ENCODE measurements at places on chromosomes 12 and 14.

GRCh38 chr12:107891967-107892366 lies 117.5 kb downstream of the ASCL4 start:
- DNase-seq: peak; percentile 2

DNA sequence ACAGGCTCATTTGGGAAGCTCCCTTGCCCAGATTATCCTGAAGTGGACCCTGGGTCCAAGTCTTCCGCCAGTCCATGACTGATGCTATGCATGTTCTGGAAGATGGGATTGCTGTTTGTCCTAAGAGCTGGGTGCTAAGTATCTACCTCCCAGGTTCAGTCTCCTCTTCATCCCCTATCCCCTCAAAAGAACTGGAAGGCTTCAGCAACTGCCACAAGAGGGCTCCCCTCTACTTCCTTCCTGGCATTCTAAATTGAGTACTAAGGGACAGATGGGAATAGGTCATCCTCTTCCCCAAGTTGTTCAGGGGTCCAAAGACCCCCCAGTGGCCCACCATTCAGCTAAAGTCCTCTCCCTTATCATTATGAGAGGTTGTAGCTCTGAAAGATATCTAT lies 9.0 kb upstream of the FKBP11 start:
- DNase-seq: no peak

GRCh38 chr12:65696227-65696626 lies 128.1 kb upstream of the HMGA2 start:
- no peak for DNase-seq

GRCh38 chr14:75715926-75716780 lies 55.1 kb downstream of the TTLL5 start:
- DNase-seq: no peak

- no peak for DNase-seq
Measured at GRCh38 chr12:46533723-46534122, 161.2 kb upstream of the SLC38A2 start.

- no peak for DNase-seq
Measured at GRCh38 chr12:132824053-132824452, 4.6 kb downstream of the GOLGA3 start.

DNA sequence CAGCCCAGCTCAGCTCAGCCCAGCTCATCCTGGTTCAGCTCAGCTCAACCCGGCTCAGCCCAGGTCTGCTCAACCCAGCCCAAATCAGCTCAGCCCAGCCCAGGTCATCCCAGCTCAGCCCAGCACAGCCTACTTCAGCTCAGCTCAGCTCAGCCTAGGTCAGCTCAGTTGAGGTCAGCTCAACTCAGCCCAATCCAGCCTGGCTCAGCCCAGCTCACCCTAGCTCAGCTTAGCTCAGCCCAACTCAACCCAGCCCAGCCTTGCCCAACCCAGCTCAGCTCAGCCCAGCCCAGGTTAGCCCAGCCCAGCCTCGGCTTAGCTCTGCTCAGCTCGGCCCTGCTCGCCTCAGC lies 332.3 kb downstream of the TMEM121 start:
- no peak for DNase-seq

DNA sequence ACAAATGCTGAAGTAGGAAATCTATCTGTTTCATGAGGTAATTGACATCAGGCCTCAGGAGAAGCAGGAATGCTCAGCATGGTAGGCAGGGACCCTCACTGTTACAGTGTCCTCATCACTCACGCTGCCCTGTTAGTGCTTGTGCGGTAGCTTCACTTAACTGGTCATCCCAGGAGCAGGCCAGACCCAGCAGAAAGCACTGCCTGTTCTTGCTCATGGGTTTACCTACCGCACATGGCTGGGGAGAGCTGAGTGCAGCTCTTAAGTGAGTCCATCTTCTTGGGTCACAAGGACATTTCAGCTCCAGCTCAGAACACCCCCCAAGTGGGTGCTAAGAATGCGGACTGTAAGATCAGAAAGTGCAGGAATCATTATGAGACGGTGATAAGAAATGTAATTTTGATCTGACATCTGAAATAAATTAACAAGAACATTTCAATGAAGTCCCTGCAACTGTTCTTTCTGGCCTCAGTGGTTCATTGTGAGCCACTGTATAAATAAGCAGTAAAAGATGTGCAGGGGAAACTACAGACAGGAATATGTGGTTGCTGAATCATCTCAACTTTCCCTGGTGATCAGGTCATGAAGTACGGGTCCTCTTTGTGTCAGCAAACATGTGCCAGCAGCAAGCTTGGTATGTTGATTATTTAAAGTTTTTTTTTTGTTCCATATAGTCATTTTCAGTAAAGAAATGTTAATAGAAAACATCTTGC lies 757.7 kb upstream of the TMEM132C start:
- no peak for DNase-seq

GRCh38 chr12:5881101-5881606 lies 63.9 kb downstream of the ANO2 start:
- no peak for DNase-seq

GRCh38 chr12:46790066-46790465 lies 35.7 kb downstream of the SLC38A4 start:
- DNase-seq: no peak

- DNase-seq: no peak
Measured at GRCh38 chr12:8596561-8596960, 16.1 kb downstream of the AICDA start.

- DNase-seq: no peak
Measured at GRCh38 chr12:102061096-102061559, 663 bp downstream of the WASHC3 start.

GRCh38 chr14:96166461-96167223 lies 38.0 kb upstream of the BDKRB2 start:
- DNase-seq: no peak

DNA sequence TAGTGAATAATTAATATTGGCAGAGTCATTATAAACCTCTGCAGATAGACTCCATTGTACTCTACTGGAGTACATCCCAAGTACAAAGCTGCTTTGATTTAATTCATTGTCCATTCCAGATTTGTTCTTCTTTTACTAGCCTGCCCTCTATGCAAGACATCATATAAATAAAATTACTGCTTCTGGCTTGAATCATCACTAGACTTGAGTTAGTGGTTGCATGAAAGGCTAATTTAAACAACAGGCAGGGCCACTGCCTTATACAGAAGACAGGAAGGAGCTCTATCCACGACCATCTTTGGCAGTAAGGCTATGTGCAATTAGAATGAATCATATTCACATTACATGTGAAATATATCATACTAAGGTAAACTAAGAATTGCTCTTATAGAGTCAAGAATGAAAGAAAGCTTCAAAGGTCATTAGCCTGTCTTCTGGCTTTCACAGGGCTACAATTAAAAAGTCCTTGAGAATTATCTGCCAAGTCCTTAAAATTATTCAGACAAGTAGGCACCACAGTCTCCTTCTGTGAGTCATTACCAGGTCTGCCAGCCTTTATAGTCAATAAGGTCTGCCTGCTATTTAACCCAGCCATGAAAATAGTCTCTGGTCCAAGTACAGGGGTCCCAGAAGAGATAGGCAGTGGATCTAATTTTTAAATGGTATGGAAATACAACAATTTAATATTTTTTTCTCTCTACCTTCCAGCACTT lies 631.8 kb downstream of the TMTC2 start:
- DNase-seq: no peak

GRCh38 chr12:96457191-96457930 lies 32.0 kb upstream of the CFAP54 start:
- no peak for DNase-seq

DNA sequence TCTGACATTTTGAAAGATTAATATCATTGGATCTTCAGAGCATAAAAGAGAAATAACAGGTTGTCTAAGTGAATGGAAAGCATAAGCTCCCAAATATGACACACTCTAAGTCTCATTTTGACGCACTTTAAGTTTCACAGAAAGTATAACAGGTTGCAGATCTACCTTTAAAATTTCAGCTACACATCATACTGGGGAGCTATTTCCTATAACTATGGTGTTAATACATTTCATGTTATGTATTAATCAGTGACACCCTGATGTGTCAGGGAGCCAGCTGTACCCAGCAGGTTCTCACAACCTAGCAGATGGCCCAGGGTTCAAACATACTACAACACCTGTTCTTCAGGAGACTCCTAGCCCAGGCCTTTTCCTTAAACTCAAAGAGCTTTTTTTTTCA lies 31.1 kb upstream of the TMX1 start:
- DNase-seq: no peak

GRCh38 chr12:127886827-127887226 lies 380.1 kb upstream of the TMEM132C start:
- DNase-seq: no peak

- no peak for DNase-seq
Measured at GRCh38 chr14:59871166-59871495, 555 bp upstream of the RTN1 start.

DNA sequence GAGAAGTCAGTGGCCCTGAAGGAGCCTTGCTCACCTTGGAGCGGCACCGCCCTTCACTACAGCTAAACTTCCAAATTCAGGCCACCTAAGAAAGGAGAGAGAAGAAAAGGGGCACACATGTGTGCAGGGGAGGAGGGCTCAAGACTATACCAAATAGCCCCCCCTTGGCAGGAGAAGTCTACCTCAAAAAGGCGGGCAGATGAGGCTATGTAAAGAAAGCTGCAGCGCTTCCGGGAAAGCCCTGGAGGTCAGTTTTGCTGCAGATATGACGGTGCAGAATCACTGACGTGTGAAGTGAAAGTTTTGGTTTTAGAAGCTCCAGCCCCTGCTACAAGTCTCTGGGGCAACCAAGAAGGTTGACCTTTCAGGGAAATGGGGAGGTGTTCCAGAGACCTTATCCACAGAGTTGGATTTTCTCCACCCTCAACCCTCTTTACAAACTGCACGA lies 48.2 kb upstream of the PNMA1 start:
- no peak for DNase-seq

DNA sequence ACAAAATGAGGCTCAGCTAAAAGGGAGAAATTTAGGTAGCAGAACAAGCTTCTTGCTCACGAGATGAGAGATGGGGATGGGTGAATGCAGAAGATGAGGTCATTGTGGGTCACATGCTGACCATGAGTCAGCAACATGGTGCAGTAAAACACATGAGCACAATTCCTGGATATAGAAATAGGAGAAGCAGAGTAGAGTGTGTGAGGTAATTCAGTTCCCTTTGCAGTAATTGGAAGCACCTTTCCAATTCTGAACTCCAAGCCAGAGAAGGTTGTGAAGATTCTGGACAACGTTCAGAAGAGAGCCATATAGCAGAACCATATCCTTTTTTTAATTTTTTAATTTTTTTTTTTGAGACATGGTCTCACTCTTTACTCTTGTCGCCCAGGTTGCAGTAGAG lies 62.0 kb upstream of the LMNTD1 start:
- peak; percentile 5 for DNase-seq

DNA sequence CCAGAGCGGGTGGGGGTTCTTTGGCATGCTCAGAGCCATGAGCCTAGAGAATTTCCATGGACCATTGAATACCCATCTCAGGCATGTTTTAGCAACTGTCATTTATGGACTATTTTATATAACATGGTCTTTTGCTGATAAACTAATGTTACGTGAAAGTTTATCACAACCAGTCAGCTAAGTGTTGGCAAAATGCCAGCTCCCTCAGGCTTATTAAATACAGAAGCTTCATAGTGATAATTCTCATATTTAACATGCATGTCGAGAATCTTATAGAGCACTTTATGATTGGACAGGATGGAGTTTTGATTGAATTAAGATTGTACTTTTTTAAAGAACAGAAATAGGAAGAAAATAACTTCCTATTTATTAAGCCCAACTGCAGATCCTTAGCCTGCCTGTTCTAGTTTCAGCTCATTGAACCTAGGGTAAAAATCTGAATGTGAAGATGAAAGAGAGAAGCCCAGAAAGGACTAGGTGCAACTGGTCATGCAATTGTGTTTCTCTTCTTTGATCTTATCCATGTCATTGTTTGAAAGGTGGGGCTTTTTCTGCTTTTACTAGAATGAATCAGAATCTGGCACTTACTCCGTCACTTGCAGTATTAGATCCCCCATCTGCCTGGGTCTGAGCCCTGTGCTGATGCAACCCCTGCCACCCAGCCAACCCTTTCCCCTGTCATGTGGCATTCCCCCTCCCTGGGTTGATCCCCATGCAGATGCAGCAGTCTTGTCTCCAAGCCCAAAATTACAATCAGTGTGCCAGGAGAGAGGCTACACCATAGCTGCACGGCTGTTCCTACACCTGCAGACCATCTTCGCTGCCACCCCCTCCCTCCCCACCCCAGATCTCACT lies 134.6 kb upstream of the EVL start:
- DNase-seq: no peak

- DNase-seq: peak; percentile 84
Measured at GRCh38 chr12:108689314-108690190, 41.8 kb downstream of the CORO1C start.

DNA sequence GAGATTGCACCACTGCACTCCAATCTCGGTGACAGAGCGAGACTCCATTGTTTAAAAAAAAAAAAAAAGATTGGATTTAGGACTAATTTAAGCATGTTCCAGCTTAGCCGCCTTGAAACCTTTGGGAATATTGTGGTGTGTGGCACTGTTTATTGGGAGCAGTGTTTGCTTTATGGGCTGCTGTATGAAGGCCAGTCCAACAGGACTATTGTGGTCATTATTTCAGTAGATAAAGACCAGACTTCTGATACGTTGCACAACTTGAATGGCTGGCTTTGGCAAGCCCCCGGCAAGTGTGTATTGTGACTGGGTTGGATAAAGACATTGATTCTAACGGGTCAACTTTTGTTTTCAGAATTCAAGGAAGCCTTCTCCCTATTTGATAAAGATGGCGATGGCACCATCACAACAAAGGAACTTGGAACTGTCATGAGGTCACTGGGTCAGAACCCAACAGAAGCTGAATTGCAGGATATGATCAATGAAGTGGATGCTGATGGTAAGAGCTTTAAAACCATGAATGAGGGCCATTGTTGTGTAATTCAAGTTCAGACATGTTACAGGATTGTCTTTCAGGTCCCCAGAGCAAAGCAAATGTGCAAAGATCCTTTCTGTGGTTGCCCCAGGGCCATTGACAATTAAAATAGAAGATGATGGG lies 4.2 kb downstream of the CALM1 start:
- no peak for DNase-seq

DNA sequence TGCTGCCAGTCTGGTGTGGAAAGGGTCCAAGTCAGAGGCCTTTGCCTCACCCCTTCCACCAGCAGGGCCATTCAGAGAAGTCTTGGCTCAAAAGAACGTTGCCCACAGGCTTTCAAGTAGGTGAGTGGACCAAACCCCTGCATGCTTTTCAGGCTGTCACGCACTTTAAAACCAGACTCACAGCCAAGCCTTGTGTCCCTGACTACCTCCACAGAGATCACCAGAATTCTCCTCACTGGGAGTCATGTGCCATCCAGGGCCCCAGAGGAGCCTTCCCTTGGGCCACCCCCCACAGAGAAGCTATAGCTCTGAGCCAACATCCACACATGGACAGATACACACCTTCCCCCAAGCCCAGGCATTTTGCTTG lies 283.1 kb downstream of the DPF3 start:
- no peak for DNase-seq
